Memory B cell (primary cell): ENCODE measurements at places on chromosomes 5 and 9.

DNA sequence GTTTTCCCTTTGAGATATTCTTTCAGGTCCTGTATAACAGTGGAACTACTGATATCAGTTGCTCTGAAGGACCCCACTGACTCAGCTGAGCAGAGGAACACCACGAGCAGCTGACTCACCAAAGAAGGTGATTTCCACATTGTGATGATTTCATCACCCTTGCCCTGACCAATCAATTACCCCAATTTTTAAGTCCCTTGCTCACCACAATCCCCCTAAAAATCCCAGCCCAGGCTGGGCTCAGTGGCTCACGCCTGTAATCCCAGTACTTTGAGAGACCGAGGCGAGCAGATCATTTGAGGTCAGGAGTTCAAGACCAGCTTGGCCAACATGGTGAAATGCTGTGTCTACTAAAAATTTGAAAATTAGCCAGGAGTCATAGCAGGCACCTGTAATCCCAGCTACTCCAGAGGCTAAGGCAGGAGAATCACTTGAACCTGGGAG is 125.3 kb upstream of the ABCA1 start:
- no peak for DNase-seq

DNA sequence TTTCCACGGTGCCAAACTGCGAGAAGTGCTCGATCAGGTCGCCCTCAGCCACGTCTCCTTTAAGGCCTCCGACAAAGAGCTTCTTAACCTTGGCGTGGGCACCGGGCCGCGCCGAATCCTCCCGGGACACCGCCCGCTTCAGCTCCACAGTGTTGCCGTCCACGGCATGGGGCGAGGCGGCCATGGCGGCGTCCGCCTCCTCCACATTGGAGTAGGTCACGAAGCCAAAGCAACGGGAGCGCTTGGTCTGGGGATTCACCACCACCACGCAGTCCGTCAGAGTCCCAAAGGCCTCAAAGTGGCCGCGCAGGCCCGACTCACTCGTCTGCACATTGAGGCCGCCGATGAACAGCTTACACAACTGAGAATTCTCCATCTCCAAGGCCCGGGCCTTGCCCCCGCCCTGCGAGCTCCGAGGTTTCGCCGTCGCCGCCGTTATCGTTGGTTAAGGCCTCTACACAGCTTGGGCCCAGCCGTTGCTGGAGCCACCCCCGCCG is 424 bp downstream of the HNRNPA0 start:
- no peak for DNase-seq

DNA sequence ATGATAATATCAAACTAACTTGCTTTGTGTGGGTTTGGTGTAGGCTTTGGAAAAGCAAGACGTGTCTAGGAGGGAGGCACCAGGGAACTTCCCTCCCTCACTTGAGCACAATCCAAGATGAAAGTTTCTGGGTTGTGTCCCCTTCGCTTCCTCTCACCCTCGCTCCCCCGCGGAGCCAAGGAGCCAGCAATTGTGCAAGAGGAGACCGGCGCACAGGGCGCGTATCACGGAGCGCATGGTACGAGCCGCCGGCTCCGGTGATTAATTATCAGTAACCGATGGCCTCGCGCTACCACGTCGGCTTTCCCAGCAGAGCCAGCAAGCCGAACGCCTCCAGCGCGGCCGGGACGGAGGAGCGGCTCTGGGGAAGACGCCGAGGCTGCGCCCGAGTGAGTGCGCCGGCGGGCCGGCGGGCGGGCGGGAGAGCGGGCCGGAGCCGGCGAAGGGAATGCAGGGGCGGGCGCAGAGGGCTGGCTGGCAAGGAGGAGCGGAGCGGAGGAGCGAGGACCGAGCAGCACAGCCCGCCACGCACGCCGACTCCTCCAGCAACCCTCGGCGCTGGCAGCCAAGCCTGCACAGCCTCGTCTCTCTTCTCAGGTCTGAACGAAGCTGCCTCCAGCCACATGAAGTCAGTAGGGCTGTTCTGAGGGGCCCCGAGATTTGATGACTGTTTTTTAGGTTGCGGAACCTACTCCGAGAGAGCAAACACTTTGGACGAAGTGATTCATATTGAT is 143.6 kb downstream of the BNC2 start:
- no peak for DNase-seq

DNA sequence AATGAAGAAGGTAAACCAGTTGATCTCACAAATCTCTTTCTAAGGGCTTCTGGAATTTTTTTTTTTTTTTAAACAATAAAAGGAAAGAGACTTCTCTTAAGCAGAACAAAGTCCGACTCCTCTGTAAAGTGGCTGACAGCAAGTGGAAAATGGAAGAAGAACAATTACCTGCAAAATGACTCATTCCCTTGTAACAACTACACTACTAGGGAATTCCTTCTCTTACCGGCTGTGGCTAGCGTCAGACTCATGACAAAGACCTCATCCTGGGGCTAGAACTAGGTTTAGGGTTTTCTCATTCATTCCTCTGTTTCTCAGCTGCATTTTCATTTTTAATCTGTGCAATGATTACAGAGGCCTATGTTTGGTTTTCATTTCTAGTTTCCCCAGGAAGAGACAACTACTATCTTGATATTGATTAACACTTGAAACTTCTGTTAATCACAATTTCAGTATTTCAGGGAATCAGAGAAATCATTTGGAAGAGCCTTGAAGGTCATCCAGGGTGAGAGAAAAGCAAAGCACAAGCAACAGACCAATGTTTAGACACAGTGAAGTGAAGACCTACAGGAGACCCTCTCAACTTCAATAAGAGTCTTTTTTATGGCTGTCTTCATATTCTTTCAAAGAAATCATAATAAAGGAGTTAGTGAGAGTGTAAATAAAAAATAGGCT is 437.9 kb downstream of the RAB3C start:
- DNase-seq = no peak

GRCh38 chr5:139895647-139896046 is 100.0 kb downstream of the PSD2 start:
- DNase-seq = no peak

- DNase-seq = no peak
Observed at GRCh38 chr5:31196309-31196708, 2.8 kb downstream of the CDH6 start.

DNA sequence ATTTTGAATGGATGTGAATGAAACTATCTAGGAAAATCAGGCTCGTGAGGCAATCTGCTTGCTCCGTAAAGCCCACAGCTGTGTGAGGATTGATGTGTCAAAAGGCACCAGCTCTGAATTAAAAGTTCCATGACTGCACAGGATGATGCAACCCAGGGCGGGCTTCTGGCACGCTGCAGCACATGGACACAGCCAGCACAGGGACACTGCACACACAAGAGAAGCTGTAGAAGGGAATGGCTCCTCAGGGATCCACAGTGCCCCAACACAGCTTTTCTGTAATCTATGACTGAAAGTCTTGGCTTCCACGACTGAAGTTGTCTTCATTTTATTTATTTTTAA is 151.0 kb downstream of the GCNT1 start:
- DNase-seq = no peak

GRCh38 chr5:7877851-7878250 is 8.9 kb downstream of the MTRR start:
- no peak for DNase-seq

GRCh38 chr9:110509792-110510191 is 69.7 kb downstream of the SVEP1 start:
- DNase-seq = no peak

DNA sequence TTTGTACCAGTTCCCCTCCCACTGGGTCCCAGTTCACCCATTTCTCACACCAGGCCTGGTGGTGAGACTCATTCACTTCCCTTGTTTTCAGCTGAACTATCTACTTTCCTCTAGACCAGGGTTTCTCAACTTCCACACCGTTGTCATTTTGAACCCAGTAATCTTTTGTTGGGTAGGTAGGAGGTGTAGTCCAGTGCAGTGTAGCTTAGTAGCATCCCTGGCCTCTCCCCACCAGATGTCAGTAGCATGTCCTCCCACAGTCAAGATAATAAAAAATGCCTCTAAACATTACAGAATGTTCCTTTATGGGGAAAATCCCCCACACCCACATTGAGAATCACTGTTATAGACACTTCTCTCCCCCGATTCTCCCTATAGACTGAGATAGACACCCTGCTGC is 299.1 kb downstream of the EPB41L4A start:
- DNase-seq = no peak

GRCh38 chr9:94110821-94111252 is 26.6 kb downstream of the PTPDC1 start:
- DNase-seq = no peak
